ENCODE measurements at places on chromosomes 7 and 10. TPM values are rescaled to one million over a fixed set of nuclear protein-coding genes. Genes with fewer than 3 reads are reported as not detected.

- DNase-seq, result no peak
Measured at GRCh38 chr10:78980815-78981214, 88.0 kb upstream of the ZMIZ1 start.

- no peak for DNase-seq
Measured at GRCh38 chr7:149743476-149744255, 29.7 kb downstream of the ZNF467 start.

Gene PNLIPRP1
- not detected for total RNA-seq

DNA sequence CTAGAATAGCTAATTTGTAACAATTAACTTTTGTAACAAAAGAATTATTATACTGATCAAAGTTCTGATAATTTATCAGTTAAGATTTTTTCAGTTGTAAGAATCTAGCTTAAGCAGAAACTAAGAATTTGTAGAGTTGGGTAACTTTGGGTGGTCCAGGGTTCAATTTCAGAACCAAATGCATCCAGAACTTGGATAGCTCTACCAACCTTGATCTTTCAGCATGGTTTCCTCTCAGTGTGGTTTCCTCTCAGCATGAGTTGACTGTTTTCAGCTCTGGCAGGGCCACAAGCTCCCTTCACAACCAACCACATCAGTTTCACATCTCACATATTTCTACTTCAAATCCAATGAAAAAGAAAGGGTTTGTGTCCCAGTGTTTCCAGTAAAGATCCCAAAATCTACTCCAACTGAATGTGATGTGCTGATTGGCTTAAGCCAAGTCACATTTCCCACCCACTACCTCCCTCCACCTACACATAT lies 3.3 kb upstream of the FAS start:
- DNase-seq, result no peak

DNA sequence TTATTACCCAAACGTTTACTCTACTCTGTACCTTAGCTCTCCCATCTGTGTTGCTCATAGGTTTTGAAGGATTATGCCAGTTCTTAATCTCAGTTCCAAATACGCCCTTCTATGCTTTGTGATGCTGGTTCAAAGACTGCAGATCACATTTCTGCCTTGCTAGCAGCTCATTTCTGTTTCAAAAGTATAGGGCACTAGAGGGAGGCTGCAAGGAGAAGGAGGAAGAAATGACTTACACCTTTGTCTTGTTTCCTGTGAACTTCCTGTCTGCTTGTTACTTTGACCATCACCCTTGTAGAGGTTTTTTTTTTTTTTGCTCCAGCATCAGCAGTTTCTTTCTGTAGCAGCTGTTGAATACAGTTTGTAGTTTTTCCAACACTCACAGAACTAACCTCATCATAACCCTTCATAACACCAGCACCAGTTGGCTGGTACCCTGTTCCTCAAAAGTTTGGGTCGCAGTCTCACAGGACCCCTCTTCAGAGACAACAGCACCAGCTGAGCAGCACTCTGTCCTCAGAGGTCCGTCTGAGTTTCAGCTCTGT lies 16.5 kb downstream of the SLK start:
- peak; percentile 7 for DNase-seq

Gene LMOD2
- total RNA-seq, result not detected

GRCh38 chr10:12503311-12503710 lies 154.0 kb downstream of the CAMK1D start:
- DNase-seq, result no peak

Gene FAM241B
- 8.7 TPM for total RNA-seq

- no peak for DNase-seq
Measured at GRCh38 chr10:132293201-132293812, 14.4 kb downstream of the STK32C start.

Gene RPP38
- total RNA-seq, result 17.8 TPM

GRCh38 chr7:30705596-30705995 lies 23.3 kb upstream of the CRHR2 start:
- no peak for DNase-seq

DNA sequence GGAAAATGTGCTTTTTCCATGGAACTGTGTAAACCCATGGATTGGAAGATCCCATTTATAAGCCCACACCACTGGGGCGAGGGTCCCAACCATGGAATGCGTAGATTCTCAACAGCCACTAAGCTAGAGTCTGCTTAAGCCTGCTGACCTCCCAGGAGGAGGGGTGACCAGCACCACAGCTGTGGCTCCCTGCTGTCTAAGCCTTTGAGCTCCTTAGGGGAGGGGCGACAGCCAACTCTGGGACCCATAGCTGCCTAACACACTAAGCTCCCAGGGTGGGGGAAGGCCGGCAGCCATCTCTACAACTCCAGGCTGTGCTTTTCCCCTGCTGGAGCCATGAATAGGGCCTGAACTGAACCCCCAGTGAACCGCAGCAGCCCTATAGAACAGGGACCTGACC lies 249.8 kb upstream of the HPS1 start:
- DNase-seq, result no peak

GRCh38 chr10:126650161-126650560 lies 20.3 kb downstream of the C10orf90 start:
- no peak for DNase-seq

DNA sequence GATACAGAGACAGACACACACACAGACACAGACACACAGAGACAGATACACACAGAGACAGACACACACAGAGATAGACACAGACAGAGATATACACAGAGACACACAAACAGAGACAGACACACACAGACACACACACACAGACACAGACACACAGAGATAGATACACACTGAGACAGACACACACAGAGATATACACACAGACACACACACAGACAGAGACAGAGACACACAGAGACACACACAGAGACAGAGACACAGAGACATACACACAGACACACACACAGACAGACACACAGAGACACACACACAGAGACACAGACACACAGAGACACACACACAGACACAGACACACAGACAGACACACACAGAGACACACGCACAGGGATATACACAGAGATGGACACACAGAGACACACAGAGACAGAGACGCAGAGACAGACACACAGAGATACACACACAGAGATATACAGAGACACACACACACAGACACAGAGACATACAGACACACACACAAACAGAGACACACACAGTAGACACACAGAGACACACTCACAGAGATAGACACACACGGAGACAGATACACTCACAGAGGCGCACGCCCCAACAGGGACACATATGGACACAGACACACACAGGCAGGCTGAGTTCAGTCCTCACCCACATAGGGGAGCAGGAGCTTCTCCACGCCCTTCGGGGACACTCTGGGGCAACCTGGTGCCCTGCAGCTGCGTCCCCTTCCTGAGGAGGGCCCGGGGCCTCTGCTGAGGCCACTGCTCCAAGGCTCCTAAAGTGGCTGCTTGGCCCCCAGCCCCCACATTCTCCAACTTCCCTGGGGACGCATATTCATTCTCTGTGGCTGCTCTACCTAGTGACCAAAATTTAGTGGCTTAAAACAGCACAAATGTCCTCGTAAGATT lies 10.3 kb upstream of the PPP2R2D start:
- DNase-seq, result no peak

- no peak for DNase-seq
Measured at GRCh38 chr10:119285495-119286267, 78.3 kb downstream of the GRK5 start.

DNA sequence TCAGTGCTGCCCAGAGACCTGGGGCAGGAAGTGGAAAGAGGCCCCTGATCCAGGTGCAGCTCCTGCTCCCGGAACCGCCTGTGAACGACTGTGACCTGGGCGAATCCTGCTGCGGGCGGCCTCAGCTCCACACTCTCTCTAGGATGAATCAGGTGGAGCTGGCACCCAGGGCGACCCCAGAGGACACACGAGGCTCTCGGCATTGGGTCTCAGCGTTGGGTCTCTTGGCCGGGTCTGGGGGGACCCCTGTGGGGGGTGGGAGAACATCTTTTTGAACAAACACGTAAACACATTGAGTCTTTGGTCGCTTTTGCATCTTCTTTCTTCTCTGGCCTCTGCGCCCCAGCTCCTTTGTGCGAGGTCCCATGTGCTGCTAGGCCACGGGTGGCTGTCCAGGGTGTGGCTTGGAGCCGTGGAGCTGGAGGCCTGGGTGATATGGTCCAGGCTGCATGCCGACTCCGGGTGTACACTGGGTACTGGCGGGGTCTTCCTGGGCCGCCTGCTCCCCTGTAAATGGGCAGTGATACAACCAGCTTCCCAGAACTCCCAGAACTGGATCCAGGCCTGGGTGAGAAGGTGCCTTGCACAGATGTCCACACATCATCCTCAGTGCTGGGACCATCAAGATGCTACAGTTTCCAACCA lies 435.8 kb downstream of the DNAJB6 start:
- no peak for DNase-seq

- no peak for DNase-seq
Measured at GRCh38 chr10:112176543-112176942, 7.0 kb downstream of the GPAM start.

DNA sequence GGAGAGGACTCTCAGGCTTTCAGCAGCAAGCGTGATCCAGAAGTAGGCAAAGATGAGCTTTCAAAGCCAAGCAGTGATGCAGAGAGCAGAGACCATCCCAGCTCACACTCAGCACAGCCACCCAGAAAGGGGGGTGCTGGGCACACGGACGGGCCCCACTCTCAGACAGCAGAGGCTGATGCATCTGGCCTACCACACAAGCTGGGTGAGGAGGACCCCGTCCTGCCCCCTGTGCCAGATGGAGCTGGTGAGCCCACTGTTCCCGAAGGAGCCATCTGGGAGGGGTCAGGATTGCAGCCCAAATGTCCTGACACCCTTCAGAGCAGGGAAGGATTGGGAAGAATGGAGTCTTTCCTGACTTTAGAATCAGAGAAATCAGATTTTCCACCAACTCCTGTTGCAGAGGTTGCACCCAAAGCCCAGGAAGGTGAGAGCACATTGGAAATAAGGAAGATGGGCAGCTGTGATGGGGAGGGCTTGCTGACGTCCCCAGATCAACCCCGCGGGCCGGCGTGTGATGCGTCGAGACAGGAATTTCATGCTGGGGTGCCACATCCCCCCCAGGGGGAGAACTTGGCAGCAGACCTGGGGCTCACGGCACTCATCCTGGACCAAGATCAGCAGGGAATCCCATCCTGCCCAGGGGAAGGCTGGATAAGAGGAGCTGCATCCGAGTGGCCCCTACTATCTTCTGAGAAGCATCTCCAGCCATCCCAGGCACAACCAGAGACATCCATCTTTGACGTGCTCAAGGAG lies 95.5 kb downstream of the TACC2 start:
- DNase-seq, result no peak

- DNase-seq, result no peak
Measured at GRCh38 chr10:1249142-1249920, 193.1 kb downstream of the WDR37 start.

GRCh38 chr10:50382576-50383023 lies 131.3 kb upstream of the ASAH2 start:
- DNase-seq, result no peak

DNA sequence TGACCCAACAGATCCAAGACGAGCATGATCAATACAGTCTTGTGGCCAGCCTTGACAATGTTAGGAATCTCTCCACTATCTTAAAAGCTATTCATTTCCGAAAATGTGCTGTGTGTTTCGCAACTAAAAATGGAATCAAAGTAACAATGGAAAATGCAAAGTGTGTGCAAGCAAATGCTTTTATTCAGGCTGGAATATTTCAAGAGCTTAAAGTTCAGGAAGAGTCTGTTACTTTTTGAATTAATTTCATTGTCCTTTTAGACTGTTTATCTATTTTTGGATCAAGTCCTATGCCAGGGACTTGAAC lies 24.3 kb upstream of the TIAL1 start:
- no peak for DNase-seq

Gene CALML3
- not detected for total RNA-seq

Gene ODAD2
- total RNA-seq, result 6.5 TPM

Gene OR6V1
- total RNA-seq, result not detected

- DNase-seq, result peak; percentile 47
Measured at GRCh38 chr7:39310699-39311098, 255.5 kb upstream of the YAE1 start.

Gene SCART1
- total RNA-seq, result 0.59 TPM

Gene SPRN
- not detected for total RNA-seq

Gene GTF2IRD1
- total RNA-seq, result 28.7 TPM

DNA sequence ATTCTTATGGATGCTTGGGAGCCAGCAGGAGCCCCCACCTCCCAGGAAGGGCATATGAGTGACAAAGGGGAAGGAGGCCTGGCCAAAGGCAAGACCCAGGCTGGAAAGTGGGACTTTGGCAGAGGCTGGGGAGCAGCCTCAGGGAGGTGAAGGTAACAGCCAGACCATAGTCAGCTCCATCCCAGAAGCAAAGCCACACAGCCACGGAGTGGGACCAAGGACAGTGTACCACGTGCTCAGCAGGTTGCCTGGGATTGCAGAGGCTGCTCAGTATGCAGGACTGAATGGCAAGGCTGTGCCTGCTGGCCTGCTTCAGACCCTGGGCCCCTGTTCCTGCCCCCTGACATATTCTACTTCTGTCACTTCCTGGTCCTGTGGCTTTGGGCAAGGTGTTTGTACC lies 17.6 kb upstream of the GPR26 start:
- no peak for DNase-seq

Gene CALHM3
- total RNA-seq, result not detected

DNA sequence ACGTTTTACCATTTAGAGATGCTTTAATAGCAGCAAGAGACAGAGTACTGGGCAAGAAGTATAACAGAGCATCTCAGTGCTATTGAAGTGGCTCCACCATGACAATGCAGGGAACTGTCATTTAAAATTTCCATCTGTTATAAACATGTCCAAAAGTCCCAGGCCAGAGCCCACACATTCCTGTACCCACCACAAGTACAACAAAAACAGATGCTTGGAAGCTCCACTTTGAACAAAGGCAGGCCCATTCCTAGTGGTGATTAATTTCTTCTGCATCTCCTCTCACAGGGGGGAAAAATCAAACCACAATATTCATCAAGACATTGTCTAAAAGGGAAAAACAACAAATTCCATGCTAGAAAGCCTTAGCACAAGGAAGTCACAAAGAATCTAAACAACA lies 627.9 kb downstream of the PARD3 start:
- no peak for DNase-seq

GRCh38 chr7:42211938-42212337 lies 25.1 kb downstream of the GLI3 start:
- DNase-seq, result no peak

DNA sequence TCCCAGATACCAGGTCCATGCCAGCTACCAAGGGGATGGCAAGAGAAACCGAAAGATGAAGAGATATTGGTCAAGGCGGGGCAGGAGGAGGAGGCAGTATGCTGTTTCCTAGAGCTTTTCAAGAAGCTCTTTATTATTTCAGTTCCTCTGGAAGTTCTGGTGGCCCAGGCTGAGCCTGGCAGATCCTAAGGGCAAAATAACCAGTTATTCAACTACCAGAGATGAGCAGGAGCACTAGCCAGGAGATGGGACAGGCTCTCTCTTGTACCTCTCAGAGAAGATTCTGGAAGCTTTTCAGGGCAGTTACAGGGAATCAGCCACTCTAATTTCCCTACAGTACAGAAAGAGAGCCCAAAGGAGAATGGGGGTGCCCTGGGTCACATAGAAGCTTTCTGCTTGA lies 5.3 kb downstream of the DNAJB12 start:
- no peak for DNase-seq

- peak; percentile 12 for DNase-seq
Measured at GRCh38 chr7:9621927-9622326, 1188.5 kb downstream of the NXPH1 start.

Gene MSANTD7
- 18.7 TPM for total RNA-seq

Measured in GM23338 (cell line).